8988T (cell line): ENCODE measurements at places on chromosomes 16 and 17.

GRCh38 chr17:10069301-10069700, 129.1 kb downstream of the GAS7 start:
- DNase-seq = no peak

GRCh38 chr16:74999219-74999608, 390 bp downstream of the ZNRF1 start:
- peak; percentile 43 for DNase-seq

DNA sequence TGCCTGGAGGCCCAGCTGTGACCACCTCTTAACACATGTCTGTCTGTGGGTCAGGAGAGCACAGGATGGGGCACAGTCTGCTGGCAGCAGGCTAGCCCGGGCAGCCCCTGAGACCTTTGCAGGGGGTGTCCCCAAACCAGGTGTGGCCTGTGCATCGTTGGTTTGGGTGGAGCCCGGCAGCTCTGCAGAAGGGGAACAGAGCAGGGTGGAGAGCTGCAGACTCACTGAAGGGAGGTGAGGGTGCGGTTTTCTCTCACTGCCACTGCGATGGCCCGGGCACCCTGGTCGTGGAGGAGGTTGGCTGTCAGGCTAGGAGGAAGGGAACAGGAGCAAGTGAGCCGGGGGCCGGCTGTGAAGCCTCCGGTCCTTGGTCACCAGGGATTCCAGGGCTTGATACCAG, 28.8 kb downstream of the NLRC3 start:
- no peak for DNase-seq

DNA sequence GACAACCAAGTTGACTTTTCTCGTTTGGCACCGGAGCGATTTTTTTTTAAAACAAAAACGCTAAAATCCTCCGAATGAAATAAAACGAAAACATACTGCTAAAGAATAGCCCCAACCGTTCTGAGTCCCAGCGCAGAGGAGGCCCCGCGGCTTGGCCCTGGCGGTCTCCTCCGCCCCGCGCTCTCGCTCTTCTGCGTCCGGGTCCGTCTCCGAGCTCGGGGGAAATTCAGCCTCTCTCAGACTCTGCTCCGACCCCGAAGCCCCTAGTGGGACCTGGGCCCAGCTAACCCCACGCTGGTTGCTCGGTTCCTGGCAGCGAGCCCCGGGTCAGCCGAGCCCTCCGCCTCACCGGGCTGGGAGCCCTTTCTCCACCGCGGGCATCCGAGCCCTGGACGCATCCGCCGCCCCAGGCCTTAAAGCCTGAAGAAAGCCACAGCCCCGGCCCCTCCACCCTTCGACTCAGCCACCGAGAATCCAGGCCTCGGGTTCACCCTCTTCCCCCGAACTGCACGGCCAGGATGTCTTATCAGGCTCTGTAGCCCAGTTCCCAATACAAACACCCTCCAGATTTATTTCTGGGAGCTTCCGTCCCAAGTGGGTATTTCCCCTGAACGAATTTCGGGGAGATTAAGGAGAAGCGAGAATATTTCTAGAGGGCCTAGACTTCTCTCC, 1.2 kb downstream of the TBX2 start:
- DNase-seq = no peak

DNA sequence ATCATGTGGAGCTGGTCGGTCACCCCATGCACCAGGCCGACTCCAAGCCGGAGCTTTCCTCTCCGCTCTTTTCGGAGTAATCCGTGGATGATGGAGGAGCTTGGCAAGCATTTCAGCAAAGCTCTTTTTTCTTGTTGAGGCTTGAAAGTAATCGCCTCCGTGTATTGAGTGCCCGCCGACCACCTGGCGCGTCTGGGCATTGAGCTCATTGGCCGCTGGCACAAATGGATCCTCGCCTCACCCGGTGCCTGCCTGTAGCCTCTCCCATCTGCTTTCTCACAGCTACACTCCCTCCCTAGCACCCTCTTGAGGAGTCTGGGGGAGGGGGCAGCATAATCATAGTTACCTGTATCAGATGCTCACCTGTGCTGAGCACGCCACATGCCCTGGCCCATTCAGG, 148.9 kb downstream of the CMIP start:
- no peak for DNase-seq

DNA sequence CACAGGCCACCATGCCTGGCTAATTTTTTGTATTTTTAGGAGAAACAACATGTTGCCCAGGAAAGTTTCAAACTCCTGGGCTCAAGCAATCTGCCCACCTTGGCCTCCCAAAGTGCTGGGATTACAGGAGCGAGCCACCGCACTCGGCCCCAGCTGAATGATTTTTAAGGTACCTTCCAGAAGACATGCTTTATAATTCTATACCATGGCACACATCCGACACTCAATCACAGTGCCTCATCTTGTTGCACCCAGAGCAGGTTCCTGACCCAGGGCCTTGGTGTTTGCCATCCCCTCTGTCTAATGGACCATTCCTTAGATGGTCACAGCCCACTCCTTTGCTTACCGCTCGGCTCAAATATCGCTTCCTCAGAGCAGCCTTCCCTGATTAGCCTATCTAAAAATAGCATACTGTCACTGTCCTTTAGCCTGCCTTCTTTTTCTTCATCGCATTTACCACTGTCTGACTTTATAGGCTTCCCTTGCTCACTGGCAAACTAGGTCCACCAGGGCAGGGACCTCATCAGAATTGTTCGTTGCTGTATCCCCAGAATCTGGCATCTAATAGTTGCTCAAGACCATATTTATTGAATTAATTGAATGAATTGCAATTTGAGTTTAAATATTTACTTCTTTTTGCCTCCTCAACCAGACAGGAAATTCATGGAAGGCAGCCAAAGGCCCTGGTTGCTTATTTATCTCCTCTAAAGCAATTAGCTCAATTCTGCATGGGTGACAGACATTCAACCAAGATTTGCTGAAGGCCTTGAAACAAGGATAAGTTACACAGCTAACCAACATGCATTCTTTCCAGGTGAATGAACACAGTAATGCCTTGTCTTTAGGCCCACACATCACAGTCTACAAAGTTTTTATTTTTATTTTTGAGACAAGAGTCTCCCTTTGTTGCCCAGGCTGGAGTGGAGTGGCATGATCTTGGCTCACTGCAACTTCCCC, 6.3 kb upstream of the TENT4B start:
- no peak for DNase-seq
